ENCODE measurements at places on chromosomes 7 and 10.

DNA sequence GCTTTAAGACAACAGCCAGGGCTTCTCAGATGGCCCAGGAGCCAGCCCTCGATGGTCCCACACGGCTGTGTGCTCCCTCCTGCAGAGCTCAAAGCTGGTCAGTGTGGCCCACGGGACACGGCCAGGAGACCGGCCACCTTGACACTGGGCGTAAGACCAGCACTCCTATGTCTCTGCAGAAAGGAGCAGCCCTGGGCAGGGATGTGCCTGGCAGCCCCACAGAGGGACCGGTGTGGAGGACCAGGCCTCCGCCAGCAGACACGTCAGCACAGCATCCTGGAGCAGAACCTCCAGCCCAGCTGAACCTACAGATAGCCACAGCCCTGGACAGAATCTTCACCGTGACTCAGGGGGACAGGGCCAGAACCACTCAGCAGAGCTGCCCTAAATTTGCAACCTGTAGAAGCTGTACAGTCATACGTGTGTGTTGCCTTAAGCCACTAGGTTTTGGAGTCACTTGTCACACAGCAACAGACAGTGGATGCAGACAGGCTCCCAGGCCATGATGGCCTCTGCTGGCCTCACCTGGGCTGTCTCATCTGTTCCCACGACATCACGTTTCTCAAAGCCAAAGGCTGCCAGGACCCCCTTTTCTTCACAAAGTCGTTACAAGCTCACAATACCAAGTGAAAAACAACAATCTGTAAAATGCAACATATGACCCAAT is 132.4 kb downstream of the DIP2C start:
- no peak for DNase-seq

- peak; percentile 28 for DNase-seq
Measured at GRCh38 chr10:70578371-70578947, 24.1 kb downstream of the PRF1 start.

DNA sequence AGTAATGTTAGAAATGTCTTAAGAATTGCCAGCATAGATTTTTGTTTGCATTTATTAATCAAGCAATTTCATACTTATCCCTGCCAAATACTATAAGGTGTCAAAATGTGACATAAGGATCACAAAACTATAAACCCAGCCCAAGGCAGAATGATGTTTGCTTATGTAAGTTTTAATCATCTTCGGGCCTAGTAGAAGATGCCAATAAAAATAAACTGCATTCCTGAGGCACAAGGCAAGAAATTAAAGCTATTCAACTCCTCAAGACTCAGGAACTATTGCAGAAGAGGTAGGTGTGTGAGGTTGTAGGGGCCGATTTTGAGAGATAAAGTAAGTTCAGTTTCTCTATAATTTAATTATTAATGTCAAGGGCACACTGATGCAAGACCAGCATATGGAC is 189.4 kb upstream of the AHR start:
- DNase-seq, result no peak

DNA sequence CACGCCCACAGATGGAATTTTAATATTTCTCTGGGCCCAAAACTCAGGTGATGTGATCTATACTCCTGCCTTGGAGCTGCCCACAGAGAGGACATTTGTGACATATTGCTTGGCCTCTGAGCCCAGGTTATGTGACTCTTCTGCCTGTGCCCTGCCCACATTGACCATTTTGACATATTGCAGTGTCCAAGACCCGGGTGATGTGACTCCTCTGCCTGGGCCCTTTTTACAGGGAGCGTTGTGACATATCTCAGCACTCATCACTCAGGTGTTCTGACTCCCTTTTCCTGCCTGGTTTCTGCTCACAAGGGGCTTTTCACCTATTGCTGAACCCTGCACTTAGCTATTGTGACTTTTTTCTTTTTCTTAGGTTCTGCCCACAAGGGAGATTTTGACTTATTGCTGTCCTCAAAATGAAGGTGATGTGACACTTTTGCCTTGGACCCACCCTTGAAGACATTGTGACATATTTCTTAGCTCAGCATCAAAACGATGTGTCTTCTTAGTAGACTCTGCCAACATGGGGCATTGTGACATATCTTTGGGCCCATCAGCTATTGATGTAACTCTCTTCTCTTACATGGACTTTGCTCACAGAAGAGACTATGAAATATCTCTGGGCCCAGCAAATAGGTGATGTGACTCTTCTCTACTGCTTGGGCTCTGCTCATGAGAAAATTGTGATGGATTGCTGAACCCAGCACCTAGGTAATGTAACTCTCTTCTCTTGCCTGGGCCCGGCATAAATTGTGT is 11.0 kb upstream of the ZNF107 start:
- DNase-seq, result no peak

- DNase-seq, result no peak
Measured at GRCh38 chr7:45278763-45279398, 121.3 kb downstream of the RAMP3 start.

DNA sequence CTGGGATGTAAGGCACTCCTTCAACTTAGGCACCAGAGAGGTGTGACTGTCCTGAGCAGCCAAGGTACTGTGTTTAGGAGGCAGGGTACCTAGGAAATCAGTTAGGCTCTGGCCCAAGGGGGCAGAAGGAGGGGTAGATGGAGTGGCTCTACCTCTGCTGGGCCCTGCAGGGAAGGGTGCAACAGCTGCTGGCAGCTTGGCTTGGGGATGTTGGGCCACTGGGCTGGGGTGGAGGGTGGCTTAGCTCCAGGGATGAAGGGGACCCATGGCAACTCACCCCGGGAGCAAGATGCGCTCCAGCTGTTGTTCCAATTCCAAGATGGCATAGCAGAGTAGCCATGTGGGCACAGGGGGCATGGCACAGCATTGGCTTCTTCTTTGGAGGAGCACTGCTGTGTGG is 42.1 kb downstream of the NEURL1 start:
- no peak for DNase-seq

- no peak for DNase-seq
Measured at GRCh38 chr10:80598084-80598798, 60.5 kb downstream of the SH2D4B start.

DNA sequence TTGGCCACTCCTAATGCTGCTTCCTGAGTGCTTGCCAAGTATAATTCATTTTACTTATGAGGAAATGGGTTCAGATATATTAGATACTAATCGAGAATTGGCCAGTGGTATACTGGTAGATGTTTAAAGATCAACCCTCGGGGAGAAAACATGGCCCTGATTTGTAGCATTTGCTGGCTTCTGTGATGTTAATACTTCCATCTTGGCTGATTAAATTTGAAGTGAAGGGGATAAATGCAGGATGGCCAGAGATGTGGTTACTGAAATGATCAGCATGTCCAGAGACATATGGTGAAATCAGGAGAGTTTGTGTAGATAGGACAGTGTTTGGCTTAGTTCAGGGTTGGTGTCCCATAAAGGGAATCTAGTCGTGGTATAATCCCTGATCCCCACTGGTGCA is 11.2 kb downstream of the UBE2D4 start:
- no peak for DNase-seq

GRCh38 chr7:101173752-101174244 is 6.3 kb downstream of the NAT16 start:
- DNase-seq, result peak; percentile 31

DNA sequence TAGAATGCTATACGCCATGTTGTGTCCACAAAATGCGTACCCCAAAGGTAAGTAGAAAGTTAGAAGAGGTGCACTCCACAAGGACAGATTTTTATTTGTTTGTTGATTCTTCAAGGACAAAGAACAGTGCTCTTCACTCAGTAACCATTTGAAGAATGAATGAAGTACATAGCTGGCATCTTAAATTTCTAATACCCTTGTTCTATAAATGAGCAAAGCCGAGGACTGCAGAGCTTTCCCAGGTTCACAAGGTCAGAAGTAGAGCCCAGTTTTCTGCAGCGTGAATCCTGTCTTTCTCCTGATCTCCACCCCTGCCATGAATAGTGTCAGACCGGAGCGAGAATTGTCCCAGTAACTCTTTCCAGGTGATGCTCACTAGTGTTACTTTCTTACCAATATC is 9.5 kb downstream of the HECW1 start:
- no peak for DNase-seq

DNA sequence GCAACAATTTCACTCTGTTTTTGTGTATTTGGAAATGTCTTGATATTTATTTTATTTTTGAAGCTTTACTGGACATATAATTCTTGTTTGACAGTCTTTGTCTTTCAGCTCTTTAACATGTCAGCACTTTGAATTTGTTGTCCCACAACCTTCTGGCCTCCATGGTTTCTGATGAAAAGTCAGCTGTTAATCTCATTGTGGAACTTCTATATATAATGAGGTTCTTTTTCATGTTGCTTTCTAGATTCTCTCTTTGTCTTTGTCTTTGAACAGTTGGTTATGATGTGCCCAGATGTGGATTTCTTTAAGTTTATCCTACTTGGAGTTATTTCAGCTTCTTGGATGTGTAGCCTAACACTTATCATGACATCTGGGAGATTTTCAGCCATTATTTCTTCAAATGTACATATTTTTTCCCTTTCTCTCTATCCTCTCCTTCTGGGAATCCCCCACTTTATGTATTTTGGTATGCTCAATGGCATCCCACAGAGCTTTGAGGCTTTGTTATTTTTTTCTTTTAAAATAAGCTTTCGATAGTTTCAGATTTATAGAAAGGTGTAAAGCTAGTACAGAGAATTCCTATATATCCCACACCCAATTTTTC is 9.5 kb upstream of the LMTK2 start:
- no peak for DNase-seq

DNA sequence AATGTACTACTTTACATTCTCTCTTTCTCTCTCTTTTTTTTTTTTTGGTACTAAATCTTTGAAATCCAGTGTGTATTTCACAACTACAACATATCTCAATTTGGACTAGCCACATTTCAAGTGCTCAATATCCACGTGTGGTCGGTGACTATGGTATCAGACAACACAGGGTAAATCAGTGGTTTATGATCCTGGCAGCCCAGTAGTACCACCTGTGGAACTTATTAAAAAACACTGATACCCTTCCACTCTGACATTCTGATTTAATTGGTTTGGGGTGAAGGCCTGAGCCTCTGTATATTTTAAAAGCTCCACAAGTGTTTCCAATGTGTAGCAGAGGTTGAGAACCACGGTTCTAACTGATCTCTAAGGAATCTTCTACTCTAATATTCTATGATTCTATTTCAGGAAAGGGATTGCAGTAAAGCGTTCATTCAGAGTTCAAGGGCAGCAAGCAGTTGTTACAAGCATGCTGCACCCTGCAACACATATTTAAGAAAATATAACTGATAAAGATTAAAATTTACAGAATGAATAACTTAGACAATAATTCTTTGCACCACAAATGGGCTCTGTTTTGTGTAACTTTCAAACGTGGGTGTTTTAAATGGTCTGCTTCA is 5.1 kb downstream of the CREB5 start:
- no peak for DNase-seq

- DNase-seq, result no peak
Measured at GRCh38 chr7:155980841-155981240, 168.6 kb upstream of the SHH start.

DNA sequence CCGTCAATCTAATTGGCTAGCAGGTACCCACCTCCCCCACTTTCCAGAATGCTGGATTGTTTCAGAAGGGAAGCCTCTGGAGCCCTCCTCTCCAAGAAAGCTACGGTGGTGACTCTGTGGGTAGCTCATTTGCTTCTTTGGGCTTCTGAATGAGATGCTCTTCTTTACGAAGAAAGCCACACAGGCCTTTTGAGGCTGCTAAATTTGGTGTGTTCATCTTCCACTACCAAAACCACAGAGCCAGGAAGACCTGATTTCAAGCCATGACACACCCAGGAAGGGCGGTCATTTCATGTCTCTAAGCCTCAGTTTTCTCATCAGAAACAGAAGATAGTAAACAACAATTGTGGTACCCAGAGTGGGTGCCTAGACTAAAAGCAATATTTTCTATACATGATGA is 901.2 kb downstream of the KCNMA1 start:
- DNase-seq, result no peak

GRCh38 chr7:24075426-24075810 is 208.6 kb upstream of the NPY start:
- DNase-seq, result no peak

- no peak for DNase-seq
Measured at GRCh38 chr7:46568420-46569132, 647.5 kb upstream of the IGFBP3 start.

DNA sequence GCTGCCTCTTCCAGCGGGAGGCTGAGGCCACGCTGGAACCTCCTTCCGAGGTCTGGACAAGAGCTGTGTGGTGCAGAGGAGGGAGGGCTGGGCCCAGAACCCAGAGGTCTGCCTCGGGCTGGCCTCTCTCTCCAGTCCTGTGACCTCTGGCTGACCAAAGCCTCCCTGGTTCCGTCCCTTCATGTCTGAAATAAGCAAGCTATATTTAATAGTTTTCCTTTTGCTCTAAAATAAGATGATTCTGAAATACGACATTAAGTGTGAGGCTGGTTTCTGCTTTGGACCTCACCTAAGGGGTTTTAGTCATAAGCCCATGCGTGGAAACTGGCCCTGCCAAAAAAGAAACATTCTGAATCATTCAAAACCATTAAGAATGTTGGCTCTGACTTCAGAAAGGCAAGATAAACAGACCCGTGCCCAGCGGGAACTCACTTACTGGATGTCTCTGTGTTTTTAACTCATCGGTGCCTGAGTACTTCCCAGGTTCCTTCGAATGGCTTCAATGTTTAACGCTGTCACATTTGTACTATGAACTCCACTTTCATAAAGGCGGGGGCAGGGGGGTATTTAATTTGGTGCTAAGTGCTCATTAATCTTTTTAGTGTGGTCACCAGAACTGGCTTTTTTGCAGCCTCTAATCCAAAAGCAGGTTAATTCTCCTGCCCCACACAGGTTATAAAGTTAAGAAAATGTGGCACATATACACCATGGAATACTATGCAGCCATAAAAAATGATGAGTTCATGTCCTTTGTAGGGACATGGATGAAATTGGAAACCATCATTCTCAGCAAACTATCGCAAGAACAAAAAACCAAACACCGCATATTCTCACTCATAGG is 157.5 kb upstream of the KLF14 start:
- DNase-seq, result no peak

GRCh38 chr7:70189776-70190175 is 591.5 kb downstream of the AUTS2 start:
- DNase-seq, result no peak

GRCh38 chr10:69492746-69493462 is 41.6 kb downstream of the TSPAN15 start:
- DNase-seq, result no peak

Measured in CD8-positive, alpha-beta T cell (primary cell).